ENCODE measurements at places on chromosomes 11 and 22.

DNA sequence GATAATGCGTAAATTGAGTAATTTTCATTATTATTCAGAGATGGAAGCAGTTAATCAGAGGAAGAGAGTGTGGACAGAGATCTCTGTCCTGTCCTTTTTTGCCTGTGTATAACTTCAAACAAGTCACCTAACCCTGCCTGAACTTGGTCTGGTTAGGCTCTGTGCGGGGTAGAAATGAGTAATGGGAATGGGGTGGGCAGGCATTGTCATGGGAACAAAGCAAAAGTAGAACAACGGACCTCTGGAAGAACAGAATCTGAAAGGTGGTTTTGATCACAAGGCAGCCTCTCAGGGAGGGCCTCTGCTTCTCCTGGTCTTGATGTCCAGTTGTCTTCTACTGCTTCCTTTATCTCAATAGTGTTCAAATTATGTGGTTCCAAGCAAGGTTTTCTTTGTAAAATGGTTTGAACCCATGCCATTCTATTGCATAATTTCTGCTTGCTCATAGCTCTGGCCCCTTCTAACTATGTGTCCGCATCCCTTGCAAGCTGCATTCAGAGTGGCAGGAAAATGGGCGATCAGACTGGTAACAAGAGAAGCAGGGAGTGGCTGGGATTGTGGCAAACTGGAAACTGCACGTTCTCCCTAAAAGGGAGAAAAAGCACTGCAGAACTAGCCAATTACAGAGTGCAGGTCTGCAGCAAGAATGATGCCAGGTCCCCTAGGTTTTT, 76.1 kb downstream of the PRR5L start:
- DNase-seq = no peak

DNA sequence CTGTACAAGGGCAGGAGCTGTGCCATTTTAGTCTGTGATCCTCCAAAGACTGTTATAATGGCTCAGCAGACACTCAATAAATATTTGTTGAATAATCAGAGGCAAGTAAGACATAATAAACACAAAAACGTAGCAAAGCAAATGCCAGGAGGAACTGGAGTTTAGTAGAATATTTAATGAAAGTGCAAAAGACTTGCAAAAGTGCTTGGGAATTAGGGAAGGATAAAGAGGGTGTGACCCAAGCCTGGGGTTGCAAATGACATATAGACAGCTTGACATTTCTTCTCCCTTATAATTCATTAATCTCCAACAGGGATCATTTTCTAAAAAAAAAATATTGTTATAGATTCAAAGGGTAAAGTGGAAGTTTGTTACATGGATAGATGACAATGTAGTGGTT, 212.7 kb upstream of the PGR start:
- DNase-seq = no peak

DNA sequence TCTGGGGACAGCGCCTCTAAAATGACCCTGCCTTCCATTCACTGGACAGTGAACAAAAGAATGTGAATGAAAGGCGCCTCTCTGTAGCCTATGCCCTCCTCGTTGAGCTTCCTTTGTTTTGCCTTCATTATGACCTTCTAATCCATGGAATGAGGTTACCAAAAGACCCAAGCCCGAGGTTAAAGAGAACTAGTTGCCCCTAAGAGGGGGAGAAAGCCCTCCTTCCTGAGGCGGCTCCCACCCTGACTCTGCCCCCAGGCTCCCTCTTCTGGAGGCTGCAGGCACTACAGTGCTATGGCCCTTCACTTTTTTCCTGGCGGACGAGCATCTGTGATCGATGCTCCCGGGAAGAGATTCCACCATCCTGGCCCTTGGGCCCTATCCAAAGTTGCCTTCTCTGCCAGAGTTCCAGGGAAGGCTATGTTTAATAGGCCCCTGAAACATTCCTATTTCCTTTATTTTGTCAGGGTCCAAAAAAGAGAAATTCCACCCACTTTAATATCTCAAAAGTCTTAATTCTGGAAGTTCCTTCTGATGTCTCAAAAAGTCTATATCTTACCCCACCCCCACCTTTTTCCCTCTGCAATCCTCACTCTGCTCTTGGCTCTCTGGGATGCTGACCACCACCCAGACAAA, 147.3 kb downstream of the FEZ1 start:
- DNase-seq = peak; percentile 37

GRCh38 chr11:5303626-5304025, 1.9 kb upstream of the OR51B4 start:
- DNase-seq = no peak

- DNase-seq = peak; percentile 83
Measured at GRCh38 chr11:67484847-67485311, 2.1 kb downstream of the AIP start.
